ENCODE measurements at places on chromosomes 16 and 17. TPM values are rescaled to one million over a fixed set of nuclear protein-coding genes. Genes with fewer than 3 reads are reported as not detected.
A peak's percentile ranks its signal among the peaks of the same experiment; 100 is the strongest.

- no peaks in the 10 kb centered on the region for H3K36me3 ChIP-seq
- H3K27me3 ChIP-seq: no peaks in the 10 kb centered on the region
- no peak overlapping the region for H3K4me3 ChIP-seq
- DNase-seq: no peak
- no peak overlapping the region for H3K27ac ChIP-seq
Observed at GRCh38 chr16:10245002-10245401, 62.8 kb upstream of the GRIN2A start.

DNA sequence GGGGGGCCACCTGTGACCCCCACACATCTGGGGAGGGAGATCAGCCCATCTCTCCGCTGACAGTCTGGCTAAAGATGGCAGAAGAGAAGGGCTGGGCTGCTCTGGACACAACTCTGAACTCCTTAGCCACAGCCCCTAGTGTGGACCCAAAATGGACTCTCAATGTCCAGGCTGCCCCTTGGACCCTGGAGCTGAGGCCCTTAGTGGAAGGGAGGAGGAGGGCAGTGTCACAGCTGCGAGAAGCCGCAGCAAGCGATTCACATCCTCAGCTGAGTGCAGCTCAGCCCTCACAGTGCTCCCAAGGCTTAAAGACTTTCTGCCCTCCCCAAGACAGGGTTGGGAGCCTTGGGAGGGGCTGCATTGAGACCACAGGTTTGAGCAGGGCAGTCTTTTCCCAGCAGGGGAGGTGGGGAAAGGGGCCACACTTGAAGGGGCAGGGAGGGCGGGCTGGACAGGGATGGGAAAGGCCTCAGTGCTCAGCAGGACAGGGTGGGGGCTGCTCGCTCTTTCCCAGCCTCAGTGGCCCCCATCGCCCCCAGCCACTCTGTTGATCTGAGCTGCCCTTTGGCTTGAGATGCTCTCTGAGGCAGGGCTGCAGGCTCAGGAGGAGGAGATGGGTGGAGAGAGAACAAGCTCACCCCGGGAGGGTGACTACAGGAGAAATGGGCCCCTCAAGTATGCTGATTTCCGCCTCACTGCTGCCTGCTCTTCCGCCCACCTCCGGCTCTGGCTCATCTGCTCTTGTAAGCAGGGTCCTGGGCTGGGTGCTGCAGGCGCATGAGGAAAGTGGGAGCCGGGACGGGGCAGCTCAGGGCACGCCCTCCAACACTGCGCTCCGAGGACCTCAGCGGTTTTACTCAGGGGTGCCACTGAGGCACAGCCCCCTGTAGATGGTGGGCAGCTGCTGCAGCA lies 50.9 kb upstream of the MTSS2 start:
- H3K27me3 ChIP-seq: no peaks in the 10 kb centered on the region
- DNase-seq: no peak
- H3K36me3 ChIP-seq: no peaks in the 10 kb centered on the region
- peaks cover 45% of the 10 kb centered on the region for H3K4me1 ChIP-seq
- peak overlapping the region; percentile 91 for H3K27ac ChIP-seq

DNA sequence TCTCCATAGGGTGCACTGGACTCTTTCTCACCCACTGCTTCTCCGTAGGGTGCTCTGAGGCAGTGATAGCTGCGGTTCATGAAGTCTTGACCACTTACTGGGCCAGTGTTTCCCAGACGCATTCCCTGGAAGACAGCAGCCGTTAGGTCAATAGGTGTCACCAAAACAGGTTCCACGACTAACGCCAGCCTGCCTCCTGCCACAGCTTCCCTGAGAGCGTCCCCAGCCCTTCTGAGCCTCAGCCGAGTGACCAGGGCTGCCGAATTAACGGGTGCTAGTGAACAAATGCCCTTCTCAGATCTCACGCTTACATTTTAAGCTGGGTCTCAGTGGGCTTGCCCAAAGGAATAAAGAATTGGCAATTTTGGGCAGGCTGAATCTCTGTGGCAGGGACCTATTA lies 188.7 kb upstream of the TNRC6C start:
- H3K27me3 ChIP-seq: no peaks in the 10 kb centered on the region
- DNase-seq: no peak
- no peaks in the 10 kb centered on the region for H3K4me1 ChIP-seq
- no peak overlapping the region for H3K4me3 ChIP-seq
- no peaks in the 10 kb centered on the region for H3K36me3 ChIP-seq
- no peak overlapping the region for H3K27ac ChIP-seq

DNA sequence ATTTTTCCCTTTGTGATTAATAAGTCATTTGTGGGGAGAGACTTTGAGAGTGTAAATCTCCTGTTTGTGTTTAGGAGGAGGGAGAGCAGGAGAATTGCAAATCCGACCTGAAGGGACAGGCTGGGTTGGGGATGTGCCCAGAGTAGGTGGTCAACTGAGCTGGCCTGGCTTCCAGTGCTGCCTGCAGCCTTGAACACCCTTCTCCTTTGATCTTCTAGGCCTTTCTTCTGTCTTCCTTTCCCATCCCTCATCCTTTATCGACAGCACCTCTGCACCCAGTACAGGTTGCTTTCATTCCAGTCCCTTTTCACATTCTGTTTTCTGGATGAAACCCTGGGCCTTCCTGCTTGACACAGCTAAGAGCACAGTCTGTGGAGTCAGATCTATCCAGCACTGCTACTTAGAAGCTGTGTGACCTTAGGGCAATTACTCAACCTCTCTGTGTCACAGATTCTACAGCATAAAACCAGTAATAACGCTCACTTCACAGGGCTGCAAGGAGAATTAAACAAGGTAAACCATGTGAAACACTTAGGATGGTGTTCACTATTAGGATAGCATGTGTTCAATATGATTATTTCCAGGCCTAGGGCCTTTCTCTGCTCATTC lies 1.0 kb upstream of the CSNK2A2 start:
- peaks cover 9% of the 10 kb centered on the region for H3K4me1 ChIP-seq
- no peak overlapping the region for H3K27ac ChIP-seq
- H3K4me3 ChIP-seq: no peak overlapping the region
- H3K27me3 ChIP-seq: no peaks in the 10 kb centered on the region
- H3K36me3 ChIP-seq: no peaks in the 10 kb centered on the region

The ABCA3 gene
- total RNA-seq: 2.7 TPM

The HSPB9 gene
- total RNA-seq: not detected

GRCh38 chr17:2238432-2239169 lies 65.0 kb downstream of the SMG6 start:
- peak overlapping the region; percentile 94 for H3K27ac ChIP-seq
- peaks cover 60% of the 10 kb centered on the region for H3K4me1 ChIP-seq
- DNase-seq: peak; percentile 60
- no peaks in the 10 kb centered on the region for H3K27me3 ChIP-seq
